ENCODE measurements at places on chromosomes 16 and 17.

GRCh38 chr16:87198328-87198832 lies 118.8 kb downstream of the C16orf95 start:
- no peak for DNase-seq

- no peak for DNase-seq
Observed at GRCh38 chr16:54546521-54546920, 259.9 kb upstream of the IRX3 start.

- DNase-seq, result peak; percentile 83
Observed at GRCh38 chr16:22321340-22322001, 24.3 kb downstream of the POLR3E start.

- no peak for DNase-seq
Observed at GRCh38 chr17:17355426-17355825, 52.3 kb downstream of the NT5M start.

- DNase-seq, result no peak
Observed at GRCh38 chr17:78696016-78696982, 85.8 kb downstream of the CYTH1 start.

DNA sequence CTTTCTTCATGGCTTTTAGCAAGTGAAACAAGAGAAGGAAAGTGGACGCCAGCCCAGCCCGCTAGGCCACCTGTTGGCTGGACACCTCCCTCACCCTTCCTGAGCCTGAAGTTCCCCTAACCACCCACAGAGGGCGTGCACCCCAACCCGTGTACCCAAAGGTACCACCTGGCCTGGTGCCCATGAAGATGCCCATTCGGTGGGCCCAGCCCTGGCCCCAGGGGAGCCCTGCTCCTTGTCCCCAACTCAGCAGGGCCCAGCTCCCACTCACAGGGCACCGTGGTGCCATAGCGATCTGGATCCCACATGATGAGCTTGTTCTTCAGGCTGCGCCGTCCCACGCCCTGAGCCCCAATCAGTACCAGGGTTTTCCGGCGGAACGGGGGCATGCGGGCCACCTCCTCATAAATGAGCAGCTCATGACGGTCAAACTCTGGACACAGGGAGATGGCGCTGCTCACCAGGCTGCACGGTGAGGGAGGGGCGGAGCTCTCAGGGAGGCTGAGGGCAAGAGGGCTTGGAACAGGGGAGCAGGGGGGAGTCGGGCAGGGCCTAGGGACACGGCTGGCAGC lies 26.8 kb downstream of the MPP2 start:
- DNase-seq, result peak; percentile 48

DNA sequence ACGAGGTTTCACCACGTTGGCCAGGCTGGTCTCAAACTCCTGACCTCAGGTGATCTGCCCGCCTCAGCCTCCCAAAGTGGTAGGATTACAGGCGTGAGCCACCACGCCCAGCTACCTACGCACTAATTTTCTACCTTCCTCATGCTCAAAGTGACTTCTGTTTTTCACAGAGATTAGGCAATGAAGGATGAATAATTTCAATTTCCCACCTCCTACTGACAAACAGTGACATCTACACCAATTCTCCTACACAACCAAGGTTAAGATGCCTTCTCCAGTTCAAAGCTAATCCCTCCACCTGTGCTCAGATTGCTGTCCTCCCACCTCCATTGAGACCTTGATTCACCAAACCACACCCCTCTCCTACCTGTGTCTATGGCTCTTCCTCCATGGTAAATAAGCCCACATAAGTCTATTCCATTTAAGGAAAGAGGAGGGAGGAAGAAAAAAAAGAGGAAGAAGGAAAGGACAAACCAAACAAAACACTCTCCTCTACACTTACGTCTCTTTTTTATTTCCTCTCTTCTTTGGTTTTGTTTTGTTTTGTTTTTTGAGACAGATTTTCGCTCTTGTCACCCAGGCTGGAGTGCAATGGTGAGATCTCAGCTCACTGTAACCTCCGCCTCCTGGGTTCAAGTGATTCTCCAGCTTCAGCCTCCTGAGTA lies 5.5 kb upstream of the MED11 start:
- DNase-seq, result no peak

- DNase-seq, result peak; percentile 79
Observed at GRCh38 chr17:16374146-16374938, 6.5 kb upstream of the UBB start.

GRCh38 chr17:27818401-27819105 lies 18.2 kb upstream of the NOS2 start:
- DNase-seq, result no peak

GRCh38 chr17:14289162-14289561 lies 11.7 kb upstream of the HS3ST3B1 start:
- DNase-seq, result no peak

- DNase-seq, result no peak
Observed at GRCh38 chr16:84459533-84459894, 44.9 kb downstream of the MEAK7 start.

- DNase-seq, result no peak
Observed at GRCh38 chr17:57679906-57680695, 65.0 kb downstream of the CCDC182 start.

- no peak for DNase-seq
Observed at GRCh38 chr16:88406096-88407041, 23.6 kb downstream of the ZNF469 start.

DNA sequence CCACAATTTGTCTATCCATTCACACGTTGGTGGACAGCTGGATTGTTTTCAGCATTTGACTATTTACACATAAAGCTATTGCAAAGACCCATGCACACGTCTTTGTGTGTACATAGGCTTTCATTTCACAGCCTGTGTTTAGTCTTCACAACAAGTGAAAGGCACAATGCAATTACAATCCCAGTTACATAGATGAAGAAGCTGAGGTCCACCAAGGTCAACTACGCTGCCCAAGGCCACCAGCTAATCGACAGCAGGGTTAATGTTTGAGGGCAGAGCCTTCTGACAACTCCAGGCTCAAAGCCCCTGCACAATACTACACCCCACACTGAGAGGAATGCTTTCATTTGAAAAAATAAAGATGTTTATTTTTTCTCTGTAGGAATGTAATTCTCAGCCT lies 93.6 kb upstream of the CDH13 start:
- DNase-seq, result no peak

- DNase-seq, result no peak
Observed at GRCh38 chr16:72752004-72752695, 295.8 kb downstream of the ZFHX3 start.

GRCh38 chr17:38601539-38602351 lies 4.0 kb downstream of the SRCIN1 start:
- no peak for DNase-seq

- DNase-seq, result peak; percentile 45
Observed at GRCh38 chr17:45246861-45247428, 14.9 kb downstream of the SPATA32 start.

GRCh38 chr17:42365136-42365535 lies 23.1 kb downstream of the STAT3 start:
- DNase-seq, result peak; percentile 70

DNA sequence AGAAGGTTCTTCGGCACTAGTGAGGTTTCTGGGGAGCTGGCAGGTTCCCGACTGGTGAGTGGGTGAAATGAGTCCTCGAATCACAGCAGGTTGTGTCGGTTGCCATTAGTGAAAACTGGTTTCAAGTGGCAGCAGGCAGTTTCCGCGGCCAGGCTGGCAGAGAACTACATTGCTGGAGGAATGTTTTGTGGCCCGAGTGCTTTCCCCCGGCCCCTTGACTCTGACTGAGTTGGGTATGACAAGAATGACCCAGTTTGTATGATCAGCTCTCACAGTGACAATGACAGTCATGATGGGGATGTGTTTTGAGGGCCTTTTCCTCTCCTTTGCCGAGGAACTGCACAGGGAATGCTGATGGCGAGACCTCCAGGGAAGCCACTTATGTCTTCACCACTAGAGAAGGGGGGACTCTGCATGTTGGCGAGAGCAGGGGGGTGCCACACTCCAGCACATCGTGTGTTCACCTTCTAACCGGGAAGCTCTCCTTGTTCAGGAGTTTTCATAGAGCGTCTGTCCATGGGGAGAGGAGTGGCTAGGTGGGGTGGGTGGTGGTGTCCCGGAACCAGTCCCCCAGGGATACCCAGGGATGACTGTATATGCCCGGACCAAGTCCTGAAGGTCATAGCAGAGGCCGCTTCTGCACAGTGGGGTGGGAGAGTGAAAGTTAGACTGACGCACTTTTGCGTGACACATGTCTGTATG lies 206.0 kb upstream of the CHMP6 start:
- no peak for DNase-seq

- DNase-seq, result peak; percentile 45
Observed at GRCh38 chr17:66964930-66965800, 658 bp downstream of the CACNG4 start.

DNA sequence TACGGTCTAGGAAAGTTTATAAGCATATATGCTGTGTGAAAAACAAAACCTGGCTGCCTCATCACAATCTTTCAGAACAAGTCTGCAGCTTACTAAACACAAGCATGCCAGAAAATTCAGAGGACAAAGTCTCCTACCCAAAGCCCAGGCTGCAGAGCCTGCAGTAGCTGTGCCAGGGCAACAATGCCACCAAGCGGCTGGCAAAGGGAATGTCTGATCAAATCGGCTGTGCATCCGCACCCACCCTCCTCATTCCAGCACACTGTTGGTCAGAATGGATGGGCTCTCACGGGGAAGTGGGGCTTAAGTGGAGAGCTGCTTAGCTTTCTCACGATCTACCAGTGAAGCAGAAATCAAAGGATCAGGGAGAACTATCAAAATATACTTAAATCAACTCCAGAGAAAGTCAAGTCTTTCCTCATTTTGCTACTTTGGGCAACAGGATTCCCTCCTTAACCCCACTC lies 73.5 kb downstream of the CYTH1 start:
- peak; percentile 91 for DNase-seq

DNA sequence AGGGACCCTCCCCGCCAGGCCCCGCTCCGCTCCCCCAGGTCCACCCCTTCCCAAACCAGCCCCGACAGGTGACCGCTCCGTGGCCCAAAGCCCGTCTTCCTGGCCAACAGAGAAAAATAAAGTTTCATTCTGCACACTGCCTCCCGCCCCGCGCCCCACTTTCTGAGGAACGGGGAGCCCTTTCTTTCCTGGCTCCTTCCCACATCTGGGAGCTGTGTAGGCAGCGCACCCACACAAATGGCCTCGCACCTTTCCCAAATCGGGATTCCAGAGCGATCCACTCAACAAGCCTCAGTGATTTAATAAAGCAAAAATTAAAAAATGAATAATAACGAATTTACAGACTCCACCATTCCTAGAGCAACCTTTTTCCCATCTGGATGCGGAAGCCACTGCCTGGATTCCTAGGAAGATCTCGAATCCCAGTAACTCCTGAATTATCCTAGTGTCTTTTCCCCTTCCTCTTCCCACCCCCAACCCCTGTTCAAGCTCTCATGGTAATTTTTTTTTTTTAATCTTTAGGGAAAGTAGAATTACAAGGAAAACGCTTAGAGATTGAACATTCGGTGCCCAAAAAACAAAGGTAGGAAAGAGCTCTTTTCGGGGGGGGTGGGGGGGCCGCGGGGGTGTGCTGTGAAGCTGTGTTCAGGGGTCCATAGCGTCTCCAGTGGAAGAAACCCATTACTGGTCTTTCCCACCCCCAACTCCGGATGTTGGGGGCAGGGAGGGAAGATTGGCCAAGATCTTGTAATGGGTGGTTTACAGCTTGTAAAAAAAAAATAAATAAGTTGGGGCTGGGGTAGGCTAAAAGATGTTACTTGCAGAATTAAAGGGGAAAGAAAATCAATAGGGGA lies 1.6 kb downstream of the IGF2BP1 start:
- DNase-seq, result no peak

GRCh38 chr17:60401819-60402218 lies 9.9 kb upstream of the USP32 start:
- no peak for DNase-seq

DNA sequence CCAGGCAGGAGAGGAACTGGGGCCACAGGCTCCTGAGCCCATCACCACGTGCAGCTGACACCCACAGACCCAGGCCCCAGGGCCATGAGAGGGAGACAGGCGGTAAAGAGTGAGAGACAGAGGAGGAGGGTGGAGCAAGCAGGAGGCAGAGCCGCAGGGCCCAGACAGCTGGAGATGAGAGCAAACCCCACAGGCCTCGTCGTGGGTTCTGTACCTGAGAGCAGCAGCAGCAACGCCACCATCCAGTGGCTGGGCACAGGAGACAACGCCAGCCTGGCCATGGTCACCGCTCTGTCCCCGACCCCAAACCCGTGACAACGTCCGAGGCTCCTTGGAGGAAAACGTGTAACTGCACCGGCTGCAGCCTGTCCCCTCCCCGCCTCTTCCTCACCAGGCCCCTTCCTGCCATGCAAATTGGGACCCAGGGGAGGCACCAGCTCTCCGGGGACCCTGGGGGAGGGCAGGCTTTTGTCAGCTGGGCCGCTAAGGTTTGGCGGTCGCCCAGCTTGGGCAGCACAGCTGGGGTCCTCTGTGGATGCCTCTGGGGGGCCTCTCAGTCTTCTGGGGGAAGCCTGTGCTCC lies at the start of gene CD79B:
Gene CD79B (minus strand): TSS at position 351 of the 581 bp plus-strand sequence. CDS start 70 bp downstream, at position 281.
- DNase-seq, result no peak

DNA sequence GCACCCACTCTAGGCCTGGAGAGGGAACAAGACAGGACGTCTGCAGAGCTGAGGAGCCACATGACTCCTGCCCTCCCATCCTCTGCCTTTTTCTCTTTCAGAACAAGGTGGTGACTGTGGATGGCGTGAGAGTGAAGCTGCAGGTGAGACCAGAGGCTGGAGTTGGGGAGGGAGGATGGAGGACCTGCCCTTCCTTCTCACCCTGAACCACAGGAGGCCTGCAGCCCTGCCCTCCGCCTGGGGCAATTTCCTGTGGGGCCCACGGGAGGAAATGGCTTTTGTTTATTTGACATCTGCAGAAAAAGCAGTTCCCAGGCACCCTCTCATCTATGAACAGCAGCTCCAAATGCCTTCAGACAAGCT lies 5.1 kb downstream of the RAB37 start:
- no peak for DNase-seq

GRCh38 chr16:55828680-55829079 lies 4.2 kb downstream of the CES1 start:
- DNase-seq, result no peak

DNA sequence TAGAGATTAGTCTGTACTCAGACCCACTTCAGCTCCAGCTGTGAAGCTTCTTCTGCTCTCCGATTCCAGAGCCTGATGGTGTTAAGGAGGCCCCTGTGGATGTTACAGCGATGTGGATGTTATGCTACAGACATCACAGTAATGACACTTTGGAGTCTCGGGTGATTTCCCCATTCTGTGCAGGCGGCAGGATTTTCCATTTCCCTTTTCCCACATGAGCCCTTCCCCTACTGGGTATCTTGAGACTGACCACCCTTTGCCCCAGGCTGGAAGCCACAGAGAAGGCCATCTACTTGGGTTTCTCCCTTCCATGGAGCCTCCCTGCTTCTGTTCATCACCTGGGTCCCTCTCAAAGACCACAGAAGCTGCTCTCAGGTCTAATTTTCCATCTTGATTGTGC lies 78.3 kb downstream of the KCNJ12 start:
- DNase-seq, result no peak

- no peak for DNase-seq
Observed at GRCh38 chr16:16101585-16101984, 121.7 kb downstream of the ABCC6 start.

- DNase-seq, result peak; percentile 66
Observed at GRCh38 chr17:48011405-48012150, 26.0 kb downstream of the COPZ2 start.

- no peak for DNase-seq
Observed at GRCh38 chr17:20153231-20153630, 144.1 kb downstream of the SPECC1 start.

- DNase-seq, result no peak
Observed at GRCh38 chr16:86011532-86011931, 112.6 kb downstream of the IRF8 start.

Data from GM03348 (cell line).